NCI-H1694 (cell line): ENCODE measurements at places on chromosomes 2 and 18.

DNA sequence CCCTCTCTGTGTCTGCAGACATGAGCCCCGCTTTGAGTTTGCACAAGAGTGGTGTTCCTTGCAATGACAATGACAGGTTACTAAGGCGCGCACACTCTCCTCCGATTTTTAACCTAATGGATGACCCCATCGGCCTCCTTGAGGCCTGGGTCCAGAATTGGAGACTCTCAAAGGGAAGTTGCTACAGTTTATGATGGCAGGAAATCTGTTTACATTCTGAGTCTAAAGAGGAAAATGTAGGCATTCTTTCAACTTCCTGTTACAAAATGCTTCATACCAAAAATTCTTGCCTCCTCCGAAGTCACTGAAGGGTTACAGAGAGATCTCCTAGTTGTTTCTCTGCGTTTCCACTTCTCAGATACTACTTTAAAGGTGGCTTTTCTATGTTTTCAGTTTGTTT, 225.3 kb upstream of the AGAP1 start:
- DNase-seq, result no peak

DNA sequence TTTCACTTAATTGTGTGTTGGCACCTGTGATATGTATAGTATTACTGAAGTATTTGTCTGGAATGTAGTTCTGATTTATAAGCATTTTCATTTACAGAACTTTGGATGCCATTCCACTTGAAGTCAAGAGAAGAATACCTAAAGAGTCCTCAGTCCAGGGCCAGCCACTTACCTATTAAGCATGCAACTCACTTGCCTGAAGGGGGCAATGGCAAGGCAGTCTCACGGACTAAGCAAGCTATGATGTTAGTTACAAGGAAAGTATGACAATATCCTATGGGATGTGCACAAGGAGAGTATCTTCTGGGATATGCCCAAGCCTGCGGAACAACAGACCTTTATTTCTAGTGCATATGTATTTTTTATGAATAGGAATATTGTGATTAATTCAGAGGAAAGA, 369.4 kb upstream of the GCFC2 start:
- no peak for DNase-seq

GRCh38 chr2:42938671-42939370, 146.4 kb upstream of the HAAO start:
- no peak for DNase-seq

- no peak for DNase-seq
Measured at GRCh38 chr2:216501854-216502253, 3.2 kb downstream of the RPL37A start.

- no peak for DNase-seq
Measured at GRCh38 chr2:68764806-68765311, 30.2 kb downstream of the ARHGAP25 start.

GRCh38 chr2:137873536-137874244, 90.6 kb upstream of the HNMT start:
- no peak for DNase-seq

DNA sequence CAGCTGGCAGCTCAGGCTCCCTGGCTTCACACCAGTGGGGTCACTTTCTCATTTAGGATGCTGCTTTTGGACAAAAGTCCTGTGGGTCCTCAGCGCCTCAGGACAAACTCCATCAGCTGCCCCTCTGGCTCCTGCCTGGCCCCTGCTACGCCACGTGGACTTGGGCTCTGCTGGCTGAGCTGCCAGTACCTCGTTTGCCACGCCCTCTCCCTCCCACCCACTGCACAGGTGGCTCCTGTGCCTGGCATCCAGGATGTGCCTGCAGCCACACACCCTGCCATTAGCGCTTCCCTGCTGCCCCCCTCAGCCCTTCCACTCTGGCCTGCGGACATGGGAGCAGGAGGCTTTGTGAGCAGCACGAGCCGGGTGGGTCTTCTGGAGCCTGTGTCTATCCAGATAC, 118.9 kb downstream of the ZNF236 start:
- no peak for DNase-seq

- DNase-seq, result no peak
Measured at GRCh38 chr18:25164211-25164847, 187.6 kb downstream of the ZNF521 start.

DNA sequence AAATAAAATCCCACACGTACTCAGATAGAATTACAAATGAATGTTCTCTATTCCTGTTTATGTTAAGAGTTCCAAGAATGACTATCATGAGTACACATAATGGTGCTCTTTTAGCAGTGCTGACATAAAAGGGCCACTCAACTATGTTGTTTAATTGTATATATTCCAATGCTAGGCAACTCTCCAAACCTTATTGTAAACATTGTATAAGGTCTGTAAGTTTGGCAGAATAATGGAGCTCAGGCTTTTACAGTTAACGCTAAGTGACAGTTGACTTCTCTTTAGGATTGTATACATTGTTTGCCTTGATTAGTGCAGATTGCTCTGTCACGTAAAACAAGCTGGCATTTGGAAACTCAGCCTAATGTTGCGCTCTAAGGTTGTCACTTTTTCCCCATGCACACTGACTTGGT, 20.8 kb downstream of the RBMS1 start:
- DNase-seq, result no peak
